ENCODE measurements at places on chromosomes 1 and 21.

- no peak for DNase-seq
Observed at GRCh38 chr1:180096584-180097325, 57.9 kb upstream of the QSOX1 start.

GRCh38 chr1:214344897-214345296 is 63.9 kb downstream of the SMYD2 start:
- no peak for DNase-seq

DNA sequence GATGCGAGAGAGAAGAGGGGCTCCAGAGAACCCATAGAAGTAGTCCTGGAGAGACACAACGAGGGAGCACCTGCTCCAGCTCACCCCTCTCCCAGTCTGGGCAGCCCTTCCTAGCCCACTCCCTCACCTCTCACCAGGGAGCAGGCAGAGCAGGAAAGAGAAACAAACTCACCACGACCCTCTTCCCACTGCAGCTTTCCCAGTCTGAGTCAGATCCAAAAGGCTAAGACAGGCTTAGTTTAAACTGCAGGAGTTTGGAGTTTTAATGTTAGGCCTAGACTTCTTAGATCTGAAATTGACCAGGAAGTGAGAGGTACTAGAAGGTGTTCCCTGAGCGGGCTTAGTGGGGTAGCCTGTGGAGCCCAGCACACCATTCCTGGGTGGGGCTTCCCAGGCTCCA is 29.6 kb downstream of the SLC1A7 start:
- DNase-seq: no peak

DNA sequence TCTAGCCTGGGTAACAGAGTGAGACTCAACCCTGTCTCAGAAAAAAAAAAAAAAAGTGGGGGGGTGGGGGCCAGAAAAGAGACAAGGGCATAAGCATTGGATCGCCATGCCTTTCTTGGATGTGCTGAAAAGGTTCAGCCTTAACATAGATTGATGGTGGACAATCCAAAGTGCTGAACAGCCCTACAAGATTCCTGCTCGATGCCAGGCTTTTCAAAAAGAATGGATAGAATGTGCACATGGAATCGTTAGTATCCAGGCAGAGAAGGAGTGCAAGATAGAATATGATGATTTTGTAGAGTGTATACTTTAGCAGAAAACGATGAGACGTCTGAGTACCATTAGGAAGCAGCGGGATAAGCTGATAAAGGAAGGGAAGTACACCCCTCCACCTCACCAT is 10.9 kb upstream of the COA7 start:
- DNase-seq: no peak

- no peak for DNase-seq
Observed at GRCh38 chr1:97245682-97246081, 524.1 kb downstream of the PTBP2 start.

DNA sequence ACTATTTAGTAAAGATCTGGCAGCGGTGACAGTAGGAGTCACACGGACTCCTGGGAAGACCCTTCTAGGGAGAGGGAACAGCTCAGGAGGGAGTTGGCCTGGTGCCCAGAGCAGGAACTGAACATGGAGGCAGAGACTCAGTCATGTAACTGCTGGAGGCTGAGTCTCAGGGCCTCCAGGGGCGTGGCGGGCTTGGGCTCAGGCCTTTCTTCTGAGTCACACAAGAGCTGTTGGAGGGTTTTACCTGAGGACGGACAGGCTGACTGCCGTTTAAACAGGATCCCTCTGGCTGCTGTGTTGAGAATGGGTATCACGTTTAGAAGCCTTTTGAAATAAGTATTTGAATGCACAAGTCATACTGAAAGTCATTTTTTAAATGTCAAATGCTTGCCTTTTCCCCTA is 7.2 kb upstream of the ETS2 start:
- DNase-seq: no peak

DNA sequence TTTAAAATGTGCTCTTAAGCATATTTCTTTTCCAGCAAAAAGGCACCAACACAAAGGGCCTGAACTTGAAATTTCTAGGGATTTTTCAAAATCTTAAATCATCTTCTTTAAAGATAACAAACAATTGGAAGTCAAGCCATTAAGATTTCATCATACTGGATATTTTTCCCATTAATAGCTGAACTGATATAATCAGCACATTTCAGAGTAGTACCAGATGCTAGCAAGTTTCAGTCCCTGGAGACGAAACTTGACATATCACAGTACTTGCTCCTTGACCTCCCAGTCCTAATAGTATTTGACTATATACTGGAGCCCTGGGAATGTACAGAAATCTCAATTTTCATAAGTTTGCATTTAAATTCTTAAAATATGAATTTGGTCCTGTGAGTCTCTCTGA is 10.2 kb upstream of the CDC7 start:
- no peak for DNase-seq

DNA sequence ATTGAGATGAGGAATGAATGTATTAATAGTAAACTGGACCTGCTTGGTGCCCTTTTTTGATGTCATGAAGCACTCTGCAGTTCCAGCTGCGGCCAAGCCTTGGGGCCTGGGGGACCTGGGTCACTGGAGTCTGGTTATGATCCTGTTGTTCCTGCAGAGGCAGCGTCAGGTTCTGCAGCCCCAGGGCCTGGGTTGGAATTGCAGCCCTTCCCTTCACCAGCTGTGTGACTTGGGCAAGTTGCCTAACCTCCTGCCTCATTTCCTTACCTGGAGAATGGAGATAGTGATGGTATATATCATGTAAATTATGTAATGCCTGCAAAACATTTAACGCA is 9.1 kb upstream of the ATP5PO start:
- no peak for DNase-seq

DNA sequence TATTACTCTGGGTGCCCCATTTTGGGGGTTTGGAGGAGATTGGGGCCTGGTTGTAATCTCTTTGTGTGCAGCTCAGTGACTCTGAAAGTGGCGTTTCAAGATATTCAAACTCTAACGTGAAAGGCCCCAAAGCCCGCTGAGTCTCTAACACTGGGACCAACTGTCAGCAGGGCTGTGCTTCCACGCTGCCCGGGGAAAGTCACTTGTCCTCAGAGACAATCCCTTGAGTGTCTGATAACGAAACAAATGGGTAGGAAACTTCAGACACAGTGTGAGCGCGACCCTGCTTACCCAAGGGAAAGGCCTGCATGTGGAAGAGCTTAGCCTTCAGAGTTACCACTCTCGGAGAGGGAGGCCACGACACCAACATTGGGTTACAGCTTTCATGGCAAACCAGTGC is 837 bp downstream of the UBASH3A start:
- no peak for DNase-seq
